ENCODE measurements at places on chromosomes 7 and 10. TPM values are rescaled to one million over a fixed set of nuclear protein-coding genes. Genes with fewer than 3 reads are reported as not detected.

The GARIN1A gene
- total RNA-seq, result 0.10 TPM

The HOXA4 gene
- total RNA-seq, result not detected

The FKBP9 gene
- 0.78 TPM for total RNA-seq

- no peak for DNase-seq
Observed at GRCh38 chr10:90112681-90113080, 411.3 kb downstream of the KIF20B start.

DNA sequence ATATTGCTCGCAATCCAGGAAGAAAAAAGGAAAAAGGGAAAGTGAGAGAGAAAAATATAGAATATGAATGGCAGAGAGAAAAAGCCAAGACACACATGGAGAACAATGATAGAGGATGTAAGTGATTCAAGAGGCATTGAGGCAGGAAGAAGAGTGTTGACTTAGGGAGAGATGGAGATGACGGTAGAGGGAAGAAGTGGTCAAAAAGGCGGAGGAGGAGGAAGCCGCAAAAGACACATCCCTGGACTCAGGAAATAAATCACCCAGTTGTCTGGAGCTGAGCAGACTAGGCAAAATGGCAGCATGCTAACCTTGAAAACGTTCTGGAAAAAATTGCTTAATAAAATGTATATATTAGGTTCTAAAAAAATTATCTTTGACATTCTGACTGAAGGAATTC, 17.7 kb upstream of the GPR37 start:
- no peak for DNase-seq

- no peak for DNase-seq
Observed at GRCh38 chr7:82156168-82156567, 287.4 kb downstream of the CACNA2D1 start.

DNA sequence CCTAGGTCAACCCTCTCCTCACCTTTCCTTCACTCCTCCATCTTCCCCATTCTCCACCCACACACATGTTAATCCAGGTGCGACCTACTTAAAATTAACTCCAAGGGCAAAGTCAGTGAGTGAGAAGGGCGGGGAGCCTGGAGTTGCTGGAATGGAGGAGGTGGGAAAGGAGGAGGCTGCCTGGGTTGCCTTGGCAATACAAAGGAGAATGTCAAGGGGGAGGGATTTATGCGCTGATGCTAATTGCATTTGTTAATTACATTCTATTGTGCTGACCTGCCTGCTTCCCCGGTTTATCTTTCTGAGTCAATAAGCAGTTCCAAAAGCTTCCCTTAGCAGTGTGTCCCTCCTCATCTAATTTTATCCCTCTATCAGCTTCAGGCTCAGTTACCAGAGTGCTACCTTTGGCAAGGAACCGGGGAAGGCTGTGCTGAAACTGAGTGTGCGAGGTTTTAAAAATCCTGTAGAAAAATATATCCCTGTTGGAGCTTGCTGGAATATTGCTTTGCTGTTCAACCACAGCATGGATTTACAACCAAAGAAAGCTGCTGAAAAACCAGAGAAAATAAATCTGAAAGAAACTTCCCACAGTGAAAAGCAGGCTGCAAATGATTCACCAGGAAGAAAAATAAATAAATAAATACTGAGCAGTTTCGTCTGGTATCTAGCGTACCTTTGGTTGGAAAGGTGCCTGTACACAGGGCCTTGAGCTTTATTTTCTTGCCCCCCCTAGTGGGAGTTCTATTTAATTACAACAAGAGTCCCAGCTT, 113.2 kb upstream of the DGKB start:
- no peak for DNase-seq

DNA sequence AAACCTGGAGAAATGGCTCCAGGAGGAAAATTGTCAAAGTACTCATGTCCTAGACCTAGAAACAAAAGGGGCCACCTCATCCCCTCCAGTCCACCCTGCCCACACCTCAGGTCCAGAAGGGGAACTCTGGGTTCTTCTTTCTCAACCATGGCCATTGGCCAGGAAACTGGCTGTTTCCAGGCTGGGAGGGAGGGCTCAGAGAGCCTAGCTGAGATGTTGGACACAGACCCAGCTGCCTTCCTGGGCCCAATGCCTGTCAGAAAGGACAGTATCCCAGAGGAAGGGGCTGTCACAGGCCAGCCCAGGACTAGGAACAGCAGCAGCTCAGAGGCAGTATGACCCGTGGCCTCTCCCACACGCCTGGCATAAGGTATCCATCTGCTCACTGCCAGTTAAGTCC, 9.6 kb downstream of the GRID1 start:
- no peak for DNase-seq
